Osteoblast (primary cell): ENCODE measurements at places on chromosomes 7 and 10. TPM values are rescaled to one million over a fixed set of nuclear protein-coding genes. Genes with fewer than 3 reads are reported as not detected.

- no peak for DNase-seq
Measured at GRCh38 chr7:155674556-155674955, 30.1 kb downstream of the RBM33 start.

- DNase-seq, result no peak
Measured at GRCh38 chr7:27430105-27430504, 187.5 kb downstream of the EVX1 start.

GRCh38 chr7:8357536-8357935, 75.9 kb upstream of the NXPH1 start:
- DNase-seq, result no peak

Gene SLC4A2
- total RNA-seq, result 52.2 and 61.5 TPM in 2 replicates

- no peak for DNase-seq
Measured at GRCh38 chr7:50735333-50735732, 47.4 kb downstream of the GRB10 start.

Gene AGAP4
- total RNA-seq, result 3.6 and 3.8 TPM in 2 replicates

Gene C10orf53
- total RNA-seq, result not detected in 2 replicates
